ENCODE measurements at places on chromosomes 2 and 18. TPM values are rescaled to one million over a fixed set of nuclear protein-coding genes. Genes with fewer than 3 reads are reported as not detected.
A peak's percentile ranks its signal among the peaks of the same experiment; 100 is the strongest.

ASB18 gene
- not detected for total RNA-seq

GRCh38 chr2:232489516-232490220 is 2.0 kb upstream of the ECEL1 start:
- DNase-seq, result peak; percentile 5

CNGA3 gene
- total RNA-seq, result 0.20 TPM

DNA sequence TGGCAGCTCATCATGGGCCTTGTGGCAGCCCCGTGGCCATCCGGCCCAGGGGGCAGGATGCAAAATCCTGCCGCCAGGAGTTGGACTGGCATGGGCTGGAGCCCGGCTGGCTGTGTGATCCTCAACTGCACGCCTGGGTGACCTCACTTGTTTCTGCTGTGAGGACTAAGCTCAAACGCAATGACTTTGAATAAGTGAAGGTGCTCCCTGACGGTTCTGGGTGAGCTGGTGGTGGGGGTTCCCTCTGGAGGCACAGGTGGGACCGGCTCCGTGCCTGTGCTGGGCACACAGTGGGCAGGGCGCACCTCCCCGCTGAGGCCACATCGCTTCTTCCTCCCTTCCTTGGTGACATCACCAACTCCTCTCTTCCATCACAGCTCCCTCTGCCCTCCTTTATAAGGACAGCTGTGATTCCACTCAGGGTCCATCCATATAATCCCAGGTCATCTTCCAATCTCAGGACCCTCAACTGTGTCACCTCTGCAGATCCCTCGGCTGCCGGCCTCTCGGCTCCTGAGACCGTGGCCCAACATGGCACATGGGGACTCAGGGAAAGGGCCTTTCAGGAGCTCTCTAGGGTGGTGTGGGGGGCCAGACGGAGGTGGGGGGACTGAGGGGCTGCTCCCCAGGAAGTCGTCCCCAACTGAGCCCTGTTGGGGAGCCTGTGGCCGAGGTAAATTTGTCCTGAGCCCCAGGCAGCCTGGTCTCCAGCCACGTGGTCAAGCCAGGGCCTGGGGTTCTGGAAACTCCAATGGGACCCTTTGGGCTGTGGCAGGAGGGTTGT is 75.5 kb upstream of the ODC1 start:
- DNase-seq, result no peak

DNA sequence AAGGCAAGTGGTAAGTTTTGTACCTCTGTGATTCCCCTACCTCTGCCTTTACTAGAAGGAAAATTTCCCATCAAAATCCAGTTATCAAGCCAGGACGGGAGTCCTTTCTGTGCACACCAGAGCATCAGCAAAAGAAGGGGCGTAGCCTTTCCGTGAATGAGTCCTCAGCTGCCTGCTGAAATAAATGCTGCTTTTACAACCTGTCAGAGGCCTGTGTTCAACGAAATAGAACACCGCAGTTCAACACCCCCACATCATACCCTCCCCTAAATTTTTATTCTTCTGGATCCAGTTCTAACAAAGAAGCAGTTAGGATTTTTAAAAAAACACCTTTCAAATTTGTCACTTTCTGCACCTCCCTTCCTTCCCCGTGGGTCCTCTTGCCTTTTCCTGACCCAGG is 135.8 kb downstream of the SETBP1 start:
- no peak for DNase-seq

TMEM182 gene
- 3.4 TPM for total RNA-seq

DNA sequence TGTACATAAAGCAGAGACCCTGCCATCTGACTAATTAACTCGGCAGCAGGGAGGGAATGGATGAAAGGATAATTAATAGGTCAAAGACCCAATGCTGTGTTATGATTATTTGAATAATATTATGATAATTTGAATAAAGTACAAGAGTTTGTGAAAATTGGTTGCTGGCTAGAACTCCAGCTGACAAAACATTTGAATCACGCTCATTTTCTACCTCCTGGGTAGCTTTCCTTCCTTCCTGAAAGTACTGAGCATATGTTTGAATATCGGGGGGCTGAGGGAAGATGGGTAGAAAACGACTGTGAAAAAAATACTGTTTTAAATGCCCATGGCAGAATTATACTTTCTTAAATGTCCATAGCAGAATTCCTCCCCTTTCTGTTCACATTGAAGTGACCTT is 243.6 kb upstream of the RBMS1 start:
- no peak for DNase-seq

DNA sequence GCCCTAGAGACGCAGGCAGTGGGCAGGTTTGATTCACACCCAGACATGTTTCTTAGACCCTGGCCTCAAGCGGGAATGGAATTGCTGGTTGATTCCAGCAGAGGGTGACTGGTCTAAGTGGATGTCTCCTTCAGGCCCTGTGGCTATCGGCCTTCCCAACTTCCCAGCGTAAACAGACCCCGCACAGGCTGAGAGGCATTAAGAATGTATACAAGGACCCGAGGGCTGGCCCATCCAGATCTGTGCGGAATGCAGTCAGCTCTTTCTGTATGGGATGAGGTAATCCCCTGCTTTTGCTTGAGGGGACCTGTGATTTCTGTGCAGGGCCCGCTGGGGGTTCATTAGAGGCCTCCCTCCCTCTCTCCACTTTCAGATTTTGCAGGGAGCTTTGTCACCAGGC is 6.5 kb downstream of the ACKR3 start:
- no peak for DNase-seq

GPR45 gene
- not detected for total RNA-seq

- DNase-seq, result peak; percentile 81
Observed at GRCh38 chr2:42792087-42792582, 248 bp downstream of the HAAO start.

GRCh38 chr2:119174993-119175347 is 16.4 kb upstream of the C1QL2 start:
- no peak for DNase-seq

GRCh38 chr2:237310515-237311114 is 103.3 kb downstream of the COL6A3 start:
- no peak for DNase-seq

SYT4 gene
- total RNA-seq, result 0.99 TPM

- DNase-seq, result no peak
Observed at GRCh38 chr2:28423856-28424605, 31.4 kb downstream of the FOSL2 start.

DNA sequence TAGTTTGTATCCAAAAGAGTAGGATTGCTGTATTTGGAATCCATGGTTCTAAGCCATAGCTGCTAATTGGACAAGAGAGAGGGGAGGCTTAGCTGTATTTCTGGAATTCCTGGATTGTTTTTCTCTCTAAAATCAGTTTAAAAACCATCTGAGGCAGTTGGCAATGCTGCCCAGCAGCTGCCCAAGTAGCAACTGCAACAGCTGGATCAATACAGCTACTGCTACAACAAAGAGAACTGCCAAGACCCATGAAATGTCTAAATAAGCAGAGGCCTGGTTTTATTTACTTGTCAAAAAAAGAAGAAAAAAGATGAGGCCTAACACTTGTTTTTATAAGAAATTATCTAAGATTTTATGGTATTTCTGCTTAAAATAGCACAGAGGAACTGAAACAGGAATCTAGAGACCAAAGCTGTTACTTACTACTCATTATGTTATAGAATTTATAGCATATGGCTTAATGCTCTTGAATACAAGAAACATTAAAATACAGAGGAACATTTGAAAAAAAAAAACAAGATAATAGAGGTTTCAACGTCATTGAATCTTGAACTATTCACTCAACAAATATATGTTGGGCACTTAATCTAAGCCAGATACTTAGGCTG is 39.1 kb downstream of the TMEFF2 start:
- DNase-seq, result no peak

DNA sequence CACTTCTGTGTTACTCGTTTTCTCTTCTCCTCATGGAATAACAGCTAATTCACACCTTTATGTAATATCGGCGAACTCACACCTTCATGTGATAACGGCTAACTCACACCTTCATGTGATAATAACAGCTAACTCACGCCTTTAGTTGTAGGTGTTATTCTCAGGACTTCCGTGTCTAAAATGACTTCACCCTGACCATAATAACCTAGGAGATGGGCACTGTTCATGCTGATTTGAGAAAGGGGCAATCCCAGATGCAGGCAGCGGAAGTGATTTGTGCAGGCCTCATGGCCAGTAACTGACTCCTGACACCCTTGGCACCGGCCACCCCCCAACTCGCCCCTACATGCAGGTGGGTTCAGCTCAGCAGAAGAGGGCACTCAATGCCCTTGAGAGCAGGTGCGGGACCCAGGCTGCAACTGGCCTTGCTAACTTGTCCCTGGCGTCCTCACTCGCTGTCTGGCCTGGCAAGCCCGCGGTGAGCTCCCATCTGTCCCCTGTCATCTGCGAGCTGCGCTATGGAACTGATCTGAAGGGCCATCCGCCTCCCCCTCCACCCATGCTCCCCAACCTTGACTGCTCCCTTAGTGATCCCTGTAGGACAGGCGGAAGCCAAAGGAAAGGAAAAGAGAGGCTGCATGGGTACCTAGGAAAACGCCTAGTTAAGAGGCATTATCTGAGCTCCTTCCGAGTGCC is 42.6 kb upstream of the MTCL1 start:
- no peak for DNase-seq

CIAO1 gene
- 57.5 TPM for total RNA-seq

ARHGEF4 gene
- total RNA-seq, result 0.94 TPM

DNA sequence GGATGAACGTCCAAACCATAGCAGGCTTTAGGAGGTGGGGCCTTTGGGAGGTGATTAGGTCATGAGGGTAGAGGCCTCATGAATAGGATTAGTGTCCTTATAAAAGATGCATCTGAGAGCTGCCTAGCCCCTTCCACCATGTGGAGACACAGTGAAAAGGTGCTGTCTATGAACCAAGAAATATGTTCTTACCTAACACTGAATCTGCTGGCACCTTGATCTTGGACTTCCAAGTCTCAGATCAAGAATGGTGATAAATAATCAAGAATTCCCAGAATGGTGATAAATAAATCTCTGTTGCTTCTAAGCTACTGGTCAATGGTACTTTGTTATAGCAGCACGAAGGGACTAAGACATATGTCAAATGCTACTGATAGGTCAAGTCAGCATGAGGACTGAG is 15.1 kb upstream of the DYTN start:
- DNase-seq, result no peak

BOLL gene
- total RNA-seq, result not detected

METTL4 gene
- total RNA-seq, result 7.6 TPM

NR4A2 gene
- total RNA-seq, result 2.9 TPM

ICOS gene
- total RNA-seq, result 0.36 TPM

DNA sequence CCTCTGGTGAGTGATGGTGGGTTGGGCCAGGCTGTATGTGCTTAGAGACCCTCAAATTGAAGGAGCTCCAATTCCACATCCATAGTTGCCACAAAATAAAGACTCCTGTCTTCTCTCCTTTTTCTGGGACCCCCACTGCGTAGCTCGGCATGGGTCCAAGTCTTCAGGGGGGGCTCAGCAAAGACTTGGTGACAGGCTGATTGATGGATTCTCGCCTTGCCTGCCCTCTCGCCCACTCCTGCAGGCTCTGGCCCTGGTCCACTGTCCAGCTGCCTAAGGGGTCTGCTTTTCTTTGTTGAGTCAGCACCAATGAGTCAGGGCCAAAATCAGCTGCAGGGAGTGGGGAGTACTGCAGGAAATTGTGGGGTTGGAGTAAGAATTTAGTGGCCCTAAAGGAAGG is 21.5 kb downstream of the RPL37A start:
- DNase-seq, result no peak

- DNase-seq, result no peak
Observed at GRCh38 chr18:47461406-47461948, 210.0 kb upstream of the SKOR2 start.

- no peak for DNase-seq
Observed at GRCh38 chr18:54215069-54215468, 9.4 kb downstream of the MBD2 start.

DNA sequence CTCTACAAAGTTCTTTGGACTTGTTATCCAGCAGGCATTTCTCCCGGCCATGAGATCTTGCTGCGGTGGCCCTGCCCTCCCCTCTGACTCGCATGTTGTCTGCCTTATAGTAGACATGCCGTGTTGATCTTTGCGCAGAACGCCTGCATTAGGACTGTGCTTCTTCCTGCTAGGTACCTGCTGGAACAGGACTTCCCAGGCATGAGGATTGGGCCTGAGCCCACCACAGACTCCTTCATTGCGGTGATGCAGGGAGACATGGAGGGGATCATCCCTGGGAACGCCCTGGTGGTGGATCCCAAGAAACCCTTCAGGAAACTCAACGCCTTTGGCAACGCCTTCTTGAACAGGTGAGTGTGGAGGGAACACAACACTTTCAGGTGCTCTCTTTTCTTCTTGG is 10.1 kb downstream of the EHD3 start:
- DNase-seq, result no peak

IGFBP5 gene
- 36.4 TPM for total RNA-seq

DNA sequence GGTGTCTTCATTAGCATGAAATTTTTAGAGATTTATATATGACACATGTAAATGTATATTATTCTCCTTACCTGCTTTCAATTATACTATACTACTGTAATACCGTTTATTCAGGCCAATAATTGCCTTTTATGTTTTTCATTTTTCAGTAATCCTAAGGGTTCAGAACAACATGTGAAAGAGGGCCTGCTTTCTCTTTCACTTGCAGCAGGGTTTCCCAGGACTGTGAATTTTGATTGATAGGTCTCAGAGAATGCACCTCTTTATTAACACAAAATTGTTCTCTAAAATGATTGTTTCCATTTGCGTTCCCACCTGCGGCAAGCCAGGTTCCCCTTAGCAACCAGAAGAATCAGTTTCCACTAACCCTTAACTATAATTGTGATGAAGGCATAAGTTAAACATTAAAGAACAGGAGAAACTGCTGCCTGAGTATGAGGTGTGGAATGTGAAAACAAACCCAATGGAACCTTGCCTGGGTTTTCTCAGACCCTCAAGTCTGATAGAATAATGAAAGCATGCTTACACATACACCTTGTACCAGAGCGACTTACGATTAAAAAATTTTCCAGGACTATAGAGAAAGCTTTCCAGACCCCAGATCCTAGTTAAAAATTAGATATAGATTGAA is 1591.2 kb upstream of the LRRTM1 start:
- no peak for DNase-seq

TUBA3E gene
- not detected for total RNA-seq

- DNase-seq, result no peak
Observed at GRCh38 chr2:36027616-36028015, 328.0 kb upstream of the CRIM1 start.

DNA sequence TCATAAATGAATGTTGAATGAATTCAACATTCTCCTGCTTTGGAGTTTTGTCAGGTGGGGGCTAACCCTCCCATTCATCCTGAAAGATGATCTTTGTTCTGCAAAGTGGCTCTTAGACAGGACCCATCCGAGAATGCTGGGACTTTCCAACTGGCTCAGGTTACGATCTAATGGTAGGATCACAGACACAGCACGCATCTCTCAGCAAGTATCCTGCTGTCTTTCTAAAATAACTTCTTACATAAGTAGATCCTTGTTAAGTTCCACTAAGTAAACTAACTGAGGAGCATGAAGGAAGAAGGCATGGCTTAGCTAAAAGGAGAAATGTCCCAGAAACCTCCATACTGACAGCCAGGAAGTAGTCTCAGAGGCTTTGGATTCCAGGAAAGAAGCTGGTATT is 23.7 kb downstream of the CYP27A1 start:
- no peak for DNase-seq
